ENCODE measurements at places on chromosomes 11 and 22.

DNA sequence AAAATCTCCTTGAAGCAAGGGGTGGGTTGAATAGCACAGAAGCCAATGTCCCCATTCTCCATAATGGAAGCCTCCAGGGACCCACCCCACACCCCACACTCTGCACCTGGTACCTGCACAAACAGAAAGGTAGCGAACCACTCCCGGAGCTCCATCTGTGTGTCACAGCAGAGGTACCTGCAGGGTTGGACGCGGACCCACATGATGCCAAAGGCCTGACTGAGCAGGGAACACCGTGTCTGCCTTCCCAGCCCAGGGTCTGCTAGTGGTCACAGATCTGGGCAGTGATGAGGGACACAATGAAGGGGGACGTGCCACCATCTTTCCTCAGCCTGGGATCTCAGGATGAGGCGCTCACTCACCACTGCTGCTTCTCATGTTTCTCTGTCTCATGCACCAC, 13.1 kb upstream of the PDE2A start:
- DNase-seq, result no peak

DNA sequence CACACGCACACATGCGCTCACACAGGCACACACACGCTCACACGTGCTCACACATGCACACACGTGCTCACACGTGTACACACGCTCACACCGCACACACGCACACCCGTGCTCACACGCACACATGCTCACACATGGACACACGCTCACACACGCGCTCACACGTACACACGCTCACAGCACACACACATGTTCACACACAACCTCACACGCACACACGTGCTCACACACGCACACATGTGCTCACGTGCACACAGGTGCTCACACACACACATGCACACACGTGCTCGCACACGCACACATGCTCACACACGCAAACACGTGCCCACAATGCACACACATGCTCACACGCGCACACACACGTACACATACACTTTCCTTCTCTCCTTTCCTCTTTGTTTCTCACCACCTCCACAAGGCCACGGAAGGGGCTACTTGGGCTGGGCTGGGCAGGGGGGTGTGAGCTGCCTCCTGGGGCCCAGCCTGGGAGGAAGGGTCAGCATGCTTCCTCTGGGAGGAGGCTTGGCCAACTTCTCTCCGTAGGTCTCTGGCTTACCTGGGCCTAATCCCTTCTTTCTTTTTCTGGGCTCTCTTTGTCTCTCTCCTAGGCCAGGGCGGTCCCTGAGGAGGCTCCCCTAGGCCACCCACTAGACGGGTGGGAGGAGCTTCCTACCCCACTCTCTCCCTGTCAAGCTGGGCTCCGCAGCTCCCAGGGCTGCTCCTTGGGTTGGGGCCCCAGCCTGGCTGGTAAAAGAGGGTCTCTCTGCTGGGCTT, 34.5 kb upstream of the PARVG start:
- DNase-seq, result no peak

DNA sequence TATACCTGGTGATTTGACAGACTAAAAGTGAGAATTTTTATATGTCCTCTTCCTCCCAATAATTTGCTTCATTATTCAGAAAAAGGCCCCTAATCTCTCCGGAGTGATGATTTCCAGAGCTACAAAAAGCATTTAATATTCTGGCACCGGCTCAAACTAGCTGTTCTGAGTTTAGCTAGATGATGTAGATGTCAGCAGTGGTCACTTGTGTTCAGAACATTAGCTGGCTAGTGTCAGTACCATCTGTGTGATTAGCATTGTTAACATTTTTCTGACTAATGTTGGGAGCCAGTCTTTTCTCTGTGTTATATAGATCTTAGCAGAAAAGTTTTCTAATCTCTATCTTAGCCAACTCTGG, 68.7 kb upstream of the RRM1 start:
- DNase-seq, result no peak

DNA sequence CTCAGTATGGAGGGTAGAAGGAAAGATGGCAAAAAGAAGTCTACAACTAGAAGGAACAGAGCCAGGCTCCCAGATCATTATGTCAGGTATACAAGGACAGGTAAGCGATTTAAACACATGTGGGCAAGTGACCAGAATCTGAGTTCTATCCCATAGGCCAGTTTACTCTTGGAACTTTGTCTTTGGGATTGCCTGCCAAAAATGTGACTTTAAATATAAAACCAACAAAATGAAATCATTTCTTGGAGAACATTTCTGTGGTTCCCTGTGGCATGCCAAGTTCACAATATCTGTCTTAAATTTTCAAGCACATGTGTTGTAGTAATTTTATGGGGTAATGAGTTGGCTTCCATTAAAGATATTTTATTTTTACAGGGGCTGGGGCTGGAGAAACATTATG, 141.0 kb downstream of the SLC17A6 start:
- DNase-seq, result no peak

- DNase-seq, result no peak
Observed at GRCh38 chr22:26483043-26483438, 542 bp downstream of the HPS4 start.

GRCh38 chr11:59010708-59011107, 71.4 kb downstream of the GLYATL1 start:
- DNase-seq, result no peak

GRCh38 chr11:11407763-11408084, 54.7 kb upstream of the CSNK2A3 start:
- DNase-seq, result no peak

- no peak for DNase-seq
Observed at GRCh38 chr11:12679471-12679870, 5.2 kb downstream of the TEAD1 start.

GRCh38 chr11:123469089-123469488, 39.0 kb downstream of the GRAMD1B start:
- DNase-seq, result no peak

DNA sequence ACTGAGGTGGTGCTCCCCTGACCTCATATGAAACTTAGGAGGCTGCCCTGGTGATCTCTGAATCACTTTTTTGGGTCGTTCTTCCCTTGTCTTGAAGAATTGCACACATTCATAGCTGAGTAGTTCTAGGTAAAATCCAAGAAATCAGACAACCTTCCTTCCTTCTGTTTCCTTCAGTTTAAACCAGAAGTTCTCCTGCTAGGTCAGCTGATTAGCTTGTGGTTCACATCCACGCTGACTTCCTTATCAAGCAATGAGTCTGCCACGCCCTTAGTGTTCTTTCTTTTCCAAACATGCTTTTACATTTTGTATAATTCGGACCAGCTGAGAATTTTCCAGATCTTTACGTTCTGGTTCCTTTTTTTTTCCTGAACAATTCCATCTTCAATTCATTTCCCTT, 892.8 kb downstream of the NTM start:
- no peak for DNase-seq

- no peak for DNase-seq
Observed at GRCh38 chr11:33552756-33553155, 147.9 kb downstream of the C11orf91 start.

DNA sequence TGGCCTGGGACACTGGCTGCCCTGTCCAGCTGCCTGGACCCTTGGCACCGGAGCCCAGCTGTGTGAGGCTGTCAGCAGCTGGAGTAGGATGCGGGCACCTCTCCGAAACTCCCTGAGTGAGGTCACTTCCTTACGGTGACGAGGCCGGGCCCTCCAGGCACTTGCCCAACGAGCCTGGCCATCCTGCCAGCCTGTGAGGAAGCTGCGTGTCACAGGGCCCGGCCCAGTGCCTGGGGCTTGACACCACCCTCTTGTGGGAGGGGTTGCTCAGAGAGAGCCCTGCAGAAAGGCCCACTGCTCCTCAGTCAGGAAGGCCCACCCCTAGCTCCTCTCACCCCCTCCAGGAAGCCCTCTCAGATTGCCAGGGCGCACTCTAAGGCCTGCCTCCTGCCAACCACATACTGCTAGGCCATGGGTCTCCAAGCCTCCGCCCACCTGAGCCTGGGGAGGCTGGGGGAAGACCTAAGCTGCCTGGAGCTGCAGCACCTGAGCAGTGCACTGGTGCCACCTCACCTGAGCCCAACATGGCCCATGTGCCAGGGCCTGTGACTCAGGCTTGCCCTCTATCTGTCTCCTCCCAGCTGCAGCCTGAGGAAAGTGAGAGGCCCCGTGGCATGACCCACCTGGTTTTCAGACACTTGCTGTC, 4.3 kb upstream of the PHLDA2 start:
- DNase-seq, result no peak

- DNase-seq, result no peak
Observed at GRCh38 chr11:112644410-112645131, 316.6 kb upstream of the NCAM1 start.

DNA sequence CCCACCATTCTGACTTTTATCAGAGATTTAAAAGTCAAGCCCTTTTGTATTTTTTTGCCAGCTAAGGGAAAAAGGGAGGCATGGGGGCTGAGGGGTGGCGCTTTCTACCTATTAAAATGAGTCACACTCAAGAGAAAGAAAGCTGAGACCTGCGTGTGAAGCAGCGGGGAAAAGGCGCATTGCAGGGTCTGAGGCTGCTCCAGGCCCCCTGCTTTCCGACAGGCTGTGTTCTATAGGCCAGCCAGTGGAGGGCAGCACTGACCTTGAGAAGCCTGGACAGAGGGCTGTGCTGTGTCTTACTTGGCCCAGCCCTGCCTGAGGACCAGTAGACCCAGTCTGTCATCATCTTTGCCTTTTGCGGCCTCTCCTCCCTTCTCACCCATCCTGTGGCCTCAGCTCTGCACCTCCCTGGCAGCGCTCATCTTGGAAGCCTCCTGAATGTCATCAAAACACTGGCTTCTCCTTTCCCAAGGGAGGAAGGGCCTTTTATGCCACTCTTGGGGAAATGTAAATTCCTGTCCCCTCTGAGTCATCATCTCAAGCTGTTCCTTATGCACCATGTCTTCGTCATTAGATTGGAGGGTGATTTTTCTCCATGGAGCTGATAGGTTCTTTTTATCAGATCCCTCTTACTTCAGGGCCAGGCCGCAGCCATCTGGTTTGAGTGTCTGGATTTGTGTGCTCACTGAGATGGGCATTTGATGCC, 12.6 kb upstream of the MAPK8IP1 start:
- DNase-seq, result no peak

DNA sequence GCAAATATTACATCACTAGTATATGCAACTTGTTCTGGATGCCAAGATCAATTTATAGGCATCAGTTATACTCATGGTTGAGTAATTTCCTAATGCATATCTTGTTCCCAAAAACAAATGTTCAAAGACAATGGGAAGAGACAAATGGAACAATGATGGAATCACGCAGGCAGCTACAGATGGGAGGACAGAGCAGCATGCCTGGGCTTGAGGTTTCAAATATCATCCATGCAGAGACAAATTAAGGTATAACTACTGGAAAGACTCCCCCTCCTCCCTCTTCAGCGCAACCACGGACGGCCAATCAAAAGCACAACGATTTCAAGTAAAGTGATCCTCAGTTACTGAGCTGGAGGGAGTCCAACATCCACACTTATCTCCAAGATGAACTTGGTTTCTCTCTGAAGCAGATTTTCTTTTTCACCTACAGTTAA, 106.8 kb downstream of the CCDC83 start:
- DNase-seq, result peak; percentile 39
